NCI-H526 (cell line): ENCODE measurements at places on chromosomes 16 and 17.
A peak's percentile ranks its signal among the peaks of the same experiment; 100 is the strongest.

- no peak for DNase-seq
These were observed 733.8 kb upstream of the CA10 start for GRCh38 chr17:52892334-52892733.

DNA sequence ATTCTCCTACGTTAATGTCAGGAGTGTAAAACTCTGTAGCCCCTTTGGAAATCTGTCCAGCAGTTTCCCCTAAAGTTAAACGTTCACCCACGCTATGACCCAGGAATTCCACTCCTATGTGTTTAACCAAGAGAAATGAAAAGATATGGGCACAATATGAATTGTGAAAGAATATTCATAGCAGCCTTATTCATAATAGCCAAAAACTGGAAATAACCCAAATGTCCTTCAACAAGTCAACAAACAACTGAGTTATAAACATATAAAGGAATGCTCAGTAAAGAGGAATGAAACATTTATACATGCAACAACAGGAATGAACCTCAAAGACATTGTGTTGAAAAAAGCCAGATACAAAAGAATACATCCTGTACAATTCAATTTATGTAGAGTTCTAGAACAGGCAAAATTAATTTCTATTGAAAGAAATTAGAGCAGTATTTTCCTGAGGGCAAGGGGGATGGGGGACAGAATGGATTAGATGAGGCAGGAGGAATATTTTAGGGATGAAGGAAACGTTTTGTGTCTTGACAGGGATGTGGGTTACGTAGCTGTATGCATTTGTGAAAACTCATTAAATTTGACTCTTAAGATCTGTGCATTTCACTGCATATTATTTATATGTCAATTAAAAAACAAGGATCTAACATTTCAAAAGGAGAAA lies 286.7 kb upstream of the CDH5 start:
- no peak for DNase-seq

GRCh38 chr16:86653285-86654006 lies 75.1 kb downstream of the FOXL1 start:
- no peak for DNase-seq

GRCh38 chr16:21634216-21634615 lies 18.2 kb downstream of the IGSF6 start:
- DNase-seq: no peak

DNA sequence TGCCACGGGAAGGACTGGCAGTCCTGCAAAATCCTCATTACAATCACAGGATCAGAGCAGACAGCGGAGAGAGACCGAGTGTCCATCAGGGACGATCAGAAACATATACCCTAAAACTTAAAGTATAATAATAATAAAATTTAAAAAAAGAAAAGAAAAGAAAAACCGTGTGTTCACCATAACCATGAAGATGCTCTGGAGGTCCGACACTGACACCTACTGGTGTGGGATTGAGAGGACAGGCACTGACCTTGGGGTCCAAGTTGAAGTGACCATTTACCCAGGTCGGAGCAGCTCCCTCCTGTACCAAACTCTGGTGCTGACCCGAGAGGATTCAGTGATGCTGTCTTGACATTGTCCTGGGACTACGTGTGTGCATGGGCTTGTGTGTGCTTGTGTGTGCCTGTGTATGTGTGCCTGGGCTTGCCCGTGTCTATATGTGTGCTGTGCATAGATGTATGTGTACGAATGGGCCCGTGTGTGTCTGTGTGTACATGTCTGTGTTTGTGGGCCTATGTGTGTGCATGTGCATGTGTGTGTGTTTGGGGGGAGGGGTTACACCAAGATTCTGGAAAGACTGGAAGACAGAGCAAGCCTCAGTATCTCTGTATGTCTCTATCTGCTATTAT lies 10.0 kb upstream of the CD300LD start:
- DNase-seq: peak; percentile 50

GRCh38 chr17:31746884-31747495 lies 112.1 kb downstream of the COPRS start:
- no peak for DNase-seq
